CD4-positive, alpha-beta T cell (primary cell): ENCODE measurements at places on chromosomes 7 and 10.

DNA sequence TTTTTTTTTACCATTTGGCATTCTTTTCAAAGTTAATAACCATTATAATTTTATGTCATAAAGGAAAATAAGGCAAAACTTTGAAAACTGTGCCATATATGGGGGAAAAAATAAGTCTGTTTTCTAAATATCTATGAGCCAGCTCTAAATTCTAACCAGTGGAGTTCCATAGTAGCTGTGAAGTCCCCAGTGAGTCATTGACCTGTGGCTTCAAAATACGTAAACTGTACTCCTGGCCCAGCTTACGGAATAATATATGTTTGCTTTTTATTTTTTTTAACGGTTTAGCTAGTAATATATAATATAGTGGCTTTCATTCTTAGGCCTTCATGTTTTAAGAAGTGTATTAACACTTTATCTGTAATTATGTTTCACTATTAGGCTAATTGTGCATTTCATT, 20.5 kb downstream of the ZRANB1 start:
- DNase-seq = no peak

DNA sequence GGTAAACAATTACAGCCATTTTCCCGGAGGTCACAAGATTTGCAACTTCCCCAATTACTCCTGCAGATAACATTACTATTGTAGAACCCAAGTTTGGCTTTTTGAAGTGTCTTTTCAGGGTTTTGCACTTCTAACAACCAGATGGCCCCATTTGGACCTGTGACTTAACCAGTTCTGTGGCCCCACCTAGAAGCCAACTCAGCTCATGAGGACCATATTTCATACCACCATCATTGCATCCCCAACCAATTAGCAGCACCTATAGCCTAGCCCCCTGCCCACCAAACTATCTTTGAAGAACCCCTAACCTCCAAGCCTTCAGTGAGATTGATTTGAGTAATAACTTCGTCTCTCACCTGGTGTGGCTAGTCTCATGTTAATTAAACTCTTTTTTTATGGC, 51.3 kb upstream of the WDR11 start:
- no peak for DNase-seq

DNA sequence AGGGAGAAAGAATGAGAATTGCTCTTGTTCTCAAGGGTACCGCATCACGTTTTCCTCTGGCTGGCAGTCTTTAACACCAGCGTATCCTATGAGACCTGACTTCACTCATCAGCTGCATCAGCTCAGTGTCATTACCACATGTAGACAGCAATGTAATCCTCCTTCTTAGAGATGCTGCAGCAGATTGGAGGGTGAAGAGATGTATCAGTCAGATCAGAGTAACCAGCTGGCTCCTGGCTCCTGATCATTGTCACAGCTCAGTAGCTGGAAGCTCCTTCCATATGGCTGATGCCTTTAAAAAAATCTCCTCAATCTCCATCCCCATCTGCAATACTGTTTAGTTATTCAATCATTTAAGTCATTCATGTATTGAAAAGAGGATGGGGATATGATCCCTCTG, 39.7 kb upstream of the EPHB6 start:
- no peak for DNase-seq

GRCh38 chr10:33812586-33812985, 478.1 kb upstream of the NRP1 start:
- no peak for DNase-seq

GRCh38 chr10:88952647-88953111, at the start of gene ACTA2:
Gene ACTA2 (minus strand): TSS chr10:88952773. CDS start chr10:88948930, 3,843 bp downstream.
- DNase-seq = no peak

- no peak for DNase-seq
Observed at GRCh38 chr7:67406976-67407375, 410.3 kb downstream of the TYW1 start.

DNA sequence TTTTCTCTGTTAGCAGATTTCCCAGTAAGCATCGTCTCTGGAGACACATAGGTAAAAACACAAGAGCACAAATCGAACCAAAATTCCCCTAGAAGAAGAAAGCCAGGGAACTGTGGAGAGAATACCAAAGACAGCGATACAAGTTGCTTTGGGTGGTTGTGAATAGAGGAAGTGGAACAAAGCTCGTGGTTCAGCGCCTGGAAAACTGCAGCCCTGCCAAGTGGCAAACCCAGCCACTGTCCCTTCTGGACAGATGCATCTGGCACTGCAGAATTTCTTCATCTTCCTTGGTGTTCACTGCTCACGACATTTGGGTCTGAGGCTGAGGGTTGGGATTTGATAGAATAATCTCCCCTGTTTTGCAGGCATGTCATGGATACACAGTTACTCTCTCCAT, 733.8 kb downstream of the PARD3 start:
- no peak for DNase-seq

DNA sequence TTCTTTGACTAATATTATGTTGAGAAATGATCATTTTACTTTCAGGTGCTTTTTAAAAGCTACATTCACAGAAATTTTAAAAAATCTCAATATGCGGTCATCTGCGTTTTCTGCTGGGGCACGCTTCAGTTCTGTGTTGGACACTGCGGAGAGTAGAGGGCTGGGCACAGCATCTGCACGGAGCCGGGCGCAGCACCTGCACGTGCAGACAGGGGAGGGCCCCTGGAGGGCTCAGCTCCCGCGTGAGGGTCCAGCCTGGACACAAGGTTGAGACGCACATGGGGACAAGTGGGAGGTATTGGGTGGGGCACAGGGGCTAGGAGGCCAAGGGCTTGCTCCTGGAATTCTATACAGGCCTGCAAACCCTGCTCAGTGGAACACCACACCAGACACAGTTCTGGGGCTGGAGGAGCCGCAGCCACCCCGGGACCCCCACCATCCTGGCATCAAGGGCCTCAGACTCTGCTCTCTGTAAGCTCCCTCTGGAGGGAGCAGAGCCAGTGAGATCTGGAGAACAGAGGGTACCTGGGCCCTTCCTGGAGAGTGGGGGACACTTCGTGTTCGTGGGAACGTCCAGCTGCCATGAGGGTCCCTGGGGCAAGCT, 20.4 kb upstream of the FAM20C start:
- no peak for DNase-seq

DNA sequence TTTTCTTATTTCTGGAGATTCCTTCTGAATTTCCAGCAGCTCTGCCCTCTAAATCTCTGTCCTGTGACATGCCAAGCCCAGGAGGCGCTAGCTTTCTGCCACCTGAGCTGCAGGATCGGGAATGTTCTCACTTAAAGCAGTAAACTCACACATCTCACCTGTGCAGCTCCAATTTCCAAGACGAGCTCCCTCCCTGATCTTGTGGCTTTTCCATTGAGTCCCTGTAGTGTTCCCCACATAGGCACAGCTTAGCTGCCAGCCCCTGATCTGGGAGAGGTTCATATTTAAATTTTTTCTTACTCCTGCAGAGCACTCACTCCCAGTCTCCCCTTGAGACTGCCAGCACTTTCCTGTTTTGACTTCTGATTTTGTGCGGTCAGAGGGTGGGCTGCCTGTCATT, 479.3 kb downstream of the GLRX3 start:
- DNase-seq = no peak

DNA sequence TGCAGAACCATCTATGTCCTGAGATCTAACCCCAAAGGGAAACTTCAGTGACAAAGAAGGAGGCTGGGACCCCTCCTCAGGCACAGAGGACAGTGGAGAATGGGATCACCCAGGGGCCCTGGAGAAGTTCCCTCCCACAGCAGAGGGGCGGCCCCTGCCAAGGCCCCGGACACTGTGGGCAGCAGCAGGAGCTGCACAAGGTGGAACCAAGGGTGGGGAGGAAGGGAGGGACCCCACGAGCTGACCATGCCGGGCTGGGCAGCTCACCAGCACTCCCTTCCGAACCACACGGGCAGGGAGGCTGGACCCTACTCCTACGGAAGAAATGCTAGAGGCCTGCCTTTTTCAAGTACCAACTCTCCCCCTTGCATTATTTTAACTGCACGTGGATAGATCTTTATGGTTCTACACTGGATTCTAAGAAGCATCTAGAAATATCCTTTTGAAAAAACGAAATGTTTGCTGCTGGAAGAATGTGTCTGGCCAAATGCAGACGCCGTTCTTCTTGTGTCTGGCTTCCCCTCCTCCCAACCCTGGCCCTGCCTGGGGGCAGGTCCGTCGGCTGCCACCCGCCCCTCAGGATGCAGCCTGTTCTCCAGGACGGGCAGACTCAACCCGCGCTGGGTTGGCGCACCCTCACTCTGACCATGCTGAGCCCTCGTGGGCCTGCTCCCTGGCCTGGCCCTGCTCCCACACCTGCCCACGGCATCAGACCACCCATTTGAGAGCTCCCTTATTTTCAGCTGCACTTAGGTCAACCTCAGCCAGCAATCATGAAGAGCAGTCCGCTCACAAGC, 193.9 kb downstream of the TCERG1L start:
- DNase-seq = no peak

GRCh38 chr10:3866332-3866731, 81.3 kb upstream of the KLF6 start:
- no peak for DNase-seq

GRCh38 chr10:60086862-60087261, 180.5 kb upstream of the CCDC6 start:
- no peak for DNase-seq

DNA sequence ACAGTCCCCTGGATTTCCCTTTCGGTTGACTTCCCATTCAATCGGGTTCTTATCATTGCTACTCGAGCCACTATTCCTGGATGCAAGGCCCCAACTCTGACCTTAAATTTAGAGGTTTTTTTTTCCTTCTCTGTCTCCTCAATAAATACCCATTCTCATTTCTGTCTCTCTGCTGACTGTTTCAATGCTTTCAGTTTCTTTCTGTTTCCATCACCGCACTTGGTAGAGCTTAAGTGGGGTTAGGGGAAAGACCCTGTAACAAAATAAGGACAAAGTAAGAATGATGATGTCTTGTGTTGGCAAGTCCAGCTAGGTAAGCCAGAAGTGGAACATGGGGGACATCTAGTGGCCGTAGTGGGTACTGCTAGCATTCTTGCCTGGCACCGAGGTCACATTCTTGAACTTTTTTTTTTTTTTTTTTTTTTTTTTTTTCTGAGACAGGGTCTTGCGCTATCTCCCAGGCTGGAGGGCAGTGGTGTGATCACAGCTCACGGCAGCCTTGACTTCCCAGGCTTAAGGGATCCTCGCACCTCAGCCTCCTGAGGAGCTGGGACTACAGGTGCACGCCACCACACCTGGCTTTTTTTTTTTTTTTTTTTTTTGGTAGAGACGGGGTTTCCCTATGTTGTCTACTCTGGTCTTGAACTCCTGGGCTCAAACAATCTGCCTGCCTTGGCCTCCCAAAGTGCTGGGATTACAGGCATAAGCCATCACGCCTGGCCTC, 40.3 kb downstream of the ZC3HC1 start:
- peak; percentile 88 for DNase-seq

- DNase-seq = no peak
Observed at GRCh38 chr10:49752584-49752983, 9.5 kb downstream of the OGDHL start.
